PC-9 (cell line): ENCODE measurements at places on chromosomes 7 and 10. TPM values are rescaled to one million over a fixed set of nuclear protein-coding genes. Genes with fewer than 3 reads are reported as not detected.

The GPR158 gene
- 9.0 and 12.2 TPM in 2 replicates for total RNA-seq

The CNPY1 gene
- total RNA-seq = not detected in 2 replicates

The ITGA8 gene
- total RNA-seq = not detected in 2 replicates

- no peaks in the 10 kb centered on the region for H3K36me3 ChIP-seq
- H3K4me3 ChIP-seq = no peak overlapping the region
- DNase-seq = peak; percentile 56
- no peaks in the 10 kb centered on the region for H3K27me3 ChIP-seq
- peak overlapping the region; percentile 58 for H3K27ac ChIP-seq
- peaks cover 30% of the 10 kb centered on the region for H3K4me1 ChIP-seq
These were observed 116.3 kb downstream of the CYP26A1 start for GRCh38 chr10:93189944-93190343.

DNA sequence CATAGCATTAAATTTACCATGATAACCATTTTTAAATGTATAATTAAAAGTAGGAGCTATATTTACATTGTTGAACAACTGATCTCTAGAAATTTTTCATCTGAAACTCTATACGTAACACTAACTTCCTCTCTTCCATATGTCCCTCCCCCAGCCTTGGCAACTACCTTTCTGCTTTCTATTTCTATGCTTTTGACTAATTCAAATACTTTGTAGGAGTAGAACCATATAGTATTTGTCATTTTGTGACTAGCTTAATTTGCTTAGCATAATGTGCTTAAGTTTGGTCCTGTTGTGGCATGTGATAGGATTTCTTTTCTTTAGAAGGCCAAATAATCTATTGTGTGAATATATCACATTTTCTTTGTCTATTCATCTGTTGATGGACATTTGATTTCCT lies 225.3 kb upstream of the POT1 start:
- H3K36me3 ChIP-seq = no peaks in the 10 kb centered on the region
- no peaks in the 10 kb centered on the region for H3K4me1 ChIP-seq
- no peak overlapping the region for H3K27ac ChIP-seq
- no peaks in the 10 kb centered on the region for H3K27me3 ChIP-seq
- DNase-seq = no peak

The THSD7A gene
- 1.6 and 4.0 TPM in 2 replicates for total RNA-seq

DNA sequence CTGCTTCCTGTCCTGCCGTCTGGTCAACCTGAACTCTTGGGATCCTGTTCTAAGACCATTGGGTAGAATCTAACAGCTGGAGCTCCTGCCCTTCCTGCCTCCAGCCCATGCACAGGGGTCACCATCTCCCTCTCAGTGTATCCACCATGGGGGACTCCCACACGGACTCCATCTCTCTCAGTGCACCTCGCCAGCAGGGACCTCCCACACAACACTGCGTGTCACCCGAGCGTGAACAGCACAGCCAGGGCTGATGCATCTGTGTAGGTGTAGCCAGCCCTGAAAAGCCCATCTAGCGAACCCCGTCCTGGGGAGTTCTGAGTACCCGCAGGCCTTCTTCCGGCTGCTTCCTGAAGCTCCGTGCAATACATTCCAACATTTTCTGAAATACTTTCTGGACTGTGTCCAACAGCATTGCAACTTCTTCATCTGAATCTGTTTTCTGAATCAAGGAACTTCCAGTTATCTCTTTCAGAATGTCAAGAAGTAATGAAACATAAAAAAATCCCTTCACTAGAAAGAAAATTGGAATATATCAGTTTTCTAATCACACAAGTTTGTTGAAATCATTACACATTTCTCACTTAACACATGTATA lies 52.5 kb downstream of the NCAPG2 start:
- no peaks in the 10 kb centered on the region for H3K27me3 ChIP-seq
- peaks cover 22% of the 10 kb centered on the region for H3K36me3 ChIP-seq

The STRIP2 gene
- 6.4 and 9.5 TPM in 2 replicates for total RNA-seq

The ANKRD1 gene
- 3.9 and 6.7 TPM in 2 replicates for total RNA-seq

The MUC12 gene
- total RNA-seq = 1.4 and 3.8 TPM in 2 replicates

The HOXA2 gene
- total RNA-seq = 6.1 and 6.5 TPM in 2 replicates

- H3K4me1 ChIP-seq = no peaks in the 10 kb centered on the region
- DNase-seq = no peak
- H3K36me3 ChIP-seq = no peaks in the 10 kb centered on the region
- no peak overlapping the region for H3K27ac ChIP-seq
- H3K27me3 ChIP-seq = no peaks in the 10 kb centered on the region
- no peak overlapping the region for H3K4me3 ChIP-seq
These were observed 268.9 kb downstream of the ADK start for GRCh38 chr10:74419958-74420375.

The CHRM2 gene
- 0.17 TPM in 1 of 2 replicates, not detected in the other for total RNA-seq

The C10orf62 gene
- 0.45 and 0.59 TPM in 2 replicates for total RNA-seq

- peaks cover 29% of the 10 kb centered on the region for H3K36me3 ChIP-seq
- H3K27ac ChIP-seq = no peak overlapping the region
- H3K27me3 ChIP-seq = no peaks in the 10 kb centered on the region
- H3K4me3 ChIP-seq = no peak overlapping the region
- no peaks in the 10 kb centered on the region for H3K4me1 ChIP-seq
These were observed 16.5 kb downstream of the MKI67 start for GRCh38 chr10:128109707-128110106.

GRCh38 chr10:91545838-91546237 lies 87.0 kb downstream of the PPP1R3C start:
- DNase-seq = no peak
- H3K4me3 ChIP-seq = no peak overlapping the region
- H3K27me3 ChIP-seq = no peaks in the 10 kb centered on the region
- 0 out of 2 replicates have a peak, but pooled peaks cover 3% of the 10 kb centered on the region for H3K4me1 ChIP-seq
- no peaks in the 10 kb centered on the region for H3K36me3 ChIP-seq

GRCh38 chr10:34956756-34957155 lies 133.4 kb downstream of the CUL2 start:
- no peak overlapping the region for H3K4me3 ChIP-seq

DNA sequence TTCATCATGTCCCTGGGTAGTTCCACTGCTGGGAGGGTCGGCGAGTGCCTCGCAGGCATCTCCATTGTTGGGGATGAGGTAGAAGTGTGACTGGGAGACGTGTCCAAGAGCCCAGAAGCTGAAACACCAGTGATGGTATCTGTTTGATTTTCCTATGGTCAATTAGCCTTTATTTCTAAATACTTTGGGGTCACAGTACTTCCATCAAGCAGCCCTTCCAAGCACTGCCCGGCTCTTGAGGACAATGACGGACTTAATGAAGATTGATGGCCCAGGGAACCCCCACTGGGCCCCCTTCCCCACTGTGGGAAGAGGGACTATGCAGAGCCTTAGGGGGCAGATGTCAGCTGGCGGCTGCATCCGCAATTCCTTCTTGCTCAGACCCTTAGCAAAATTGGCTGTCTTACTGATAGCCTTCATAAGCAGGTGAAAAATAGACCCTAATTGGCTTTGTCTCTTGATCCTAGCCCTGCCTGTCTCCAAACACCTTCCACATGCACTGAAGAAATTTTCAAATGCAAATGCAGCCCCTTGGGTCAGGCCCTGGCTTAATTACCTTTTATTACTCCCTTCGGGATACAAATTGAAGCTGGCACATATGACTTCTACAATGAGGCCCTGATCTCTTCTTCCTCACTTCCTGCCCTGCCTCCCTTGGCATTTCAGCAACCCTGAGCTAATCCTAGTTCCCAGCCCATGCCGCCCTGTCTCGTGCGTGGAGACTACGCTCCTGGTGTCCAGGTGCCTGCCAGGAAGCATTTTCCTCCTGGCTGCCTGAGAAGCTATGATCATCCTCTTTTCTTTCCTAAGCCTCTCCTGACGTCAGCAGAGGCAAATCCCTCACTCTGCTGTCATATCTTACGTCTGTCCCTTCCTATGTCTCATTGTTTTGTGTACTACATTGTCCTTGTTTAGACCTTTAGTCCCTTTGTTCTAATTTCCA lies 124.5 kb upstream of the GDF10 start:
- H3K4me1 ChIP-seq = no peaks in the 10 kb centered on the region
- no peak overlapping the region for H3K27ac ChIP-seq
- no peak for DNase-seq
- no peaks in the 10 kb centered on the region for H3K27me3 ChIP-seq
- H3K4me3 ChIP-seq = no peak overlapping the region

- no peaks in the 10 kb centered on the region for H3K27me3 ChIP-seq
- no peaks in the 10 kb centered on the region for H3K4me1 ChIP-seq
These were observed 91.5 kb downstream of the VPS41 start for GRCh38 chr7:38817526-38817925.

GRCh38 chr7:24840563-24840962 lies 83.3 kb upstream of the GSDME start:
- no peaks in the 10 kb centered on the region for H3K27me3 ChIP-seq
- H3K36me3 ChIP-seq = peaks cover 11% of the 10 kb centered on the region
- no peak overlapping the region for H3K27ac ChIP-seq
- no peaks in the 10 kb centered on the region for H3K4me1 ChIP-seq
- DNase-seq = no peak

The TAS2R5 gene
- 1.1 and 2.1 TPM in 2 replicates for total RNA-seq

GRCh38 chr7:16755397-16755796 lies 1.8 kb downstream of the TSPAN13 start:
- peak; percentile 78 for DNase-seq
- peak overlapping the region; percentile 65 for H3K4me3 ChIP-seq
- H3K4me1 ChIP-seq = peaks cover 28% of the 10 kb centered on the region
- H3K27me3 ChIP-seq = no peaks in the 10 kb centered on the region

DNA sequence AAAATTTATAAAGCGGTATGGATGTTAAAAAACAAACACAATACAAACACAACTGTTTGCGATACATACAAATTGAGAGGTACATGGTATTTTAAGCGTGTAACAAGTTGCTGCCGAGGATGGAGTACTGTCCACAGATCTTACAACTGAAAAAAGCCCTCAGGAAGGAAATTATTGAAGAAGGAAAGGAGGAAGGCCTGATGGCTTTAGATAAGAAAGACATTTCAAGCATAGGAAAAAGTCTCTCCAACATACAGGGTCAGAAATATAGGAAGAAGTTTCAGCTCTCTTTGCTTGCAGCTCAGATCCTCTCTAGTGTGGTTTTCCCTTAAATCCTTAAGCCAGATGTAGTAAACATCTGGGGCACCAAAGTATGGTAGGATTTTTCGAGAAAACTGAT lies 25.0 kb downstream of the RBM28 start:
- no peak for DNase-seq
- peaks cover 22% of the 10 kb centered on the region for H3K36me3 ChIP-seq
- no peak overlapping the region for H3K4me3 ChIP-seq
- no peaks in the 10 kb centered on the region for H3K27me3 ChIP-seq

DNA sequence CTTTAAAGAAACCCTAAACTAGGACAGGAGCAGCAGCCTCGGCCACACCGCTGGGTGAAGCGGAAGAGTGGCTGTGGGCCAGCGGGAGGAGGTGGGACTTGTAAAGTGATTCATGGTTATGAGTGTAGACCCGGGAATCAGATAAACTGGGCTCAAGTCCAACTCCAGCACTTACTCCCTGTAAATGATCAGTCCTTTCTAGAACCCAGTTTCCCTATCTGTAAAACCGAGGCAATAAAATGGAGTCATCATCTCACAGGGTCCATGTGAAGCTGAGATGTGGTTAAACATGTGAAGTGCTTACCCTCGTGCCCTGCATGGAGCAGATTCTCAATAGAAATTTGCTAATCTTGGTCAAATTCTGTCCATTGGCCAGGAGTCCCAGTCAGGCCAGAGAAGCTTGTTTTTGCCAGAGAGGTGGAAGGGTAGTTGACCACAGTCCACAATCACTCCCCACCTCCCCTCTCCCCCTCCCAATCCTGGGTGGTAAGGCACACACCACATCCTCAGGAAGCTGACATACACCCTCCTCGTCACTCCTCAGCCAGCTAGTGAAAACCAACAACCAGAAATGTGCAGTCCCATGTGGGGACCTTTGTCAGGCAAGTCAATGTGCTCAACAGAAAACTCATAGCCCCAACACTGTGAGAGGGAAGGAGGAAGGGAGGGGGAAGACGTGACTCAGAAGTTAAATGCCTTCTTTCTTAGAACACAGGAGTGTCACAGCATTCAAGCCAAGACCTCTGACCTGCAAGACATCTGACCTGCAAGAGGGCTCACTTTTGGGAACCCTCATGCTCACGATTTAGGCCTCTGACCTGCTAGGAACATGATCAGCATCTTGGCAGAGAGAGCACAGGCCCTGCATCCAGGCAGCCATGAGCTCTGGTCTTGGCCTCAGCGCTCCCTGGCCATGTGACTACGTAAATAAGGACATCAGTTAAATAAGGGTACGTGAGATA lies 145.1 kb downstream of the PLXNA4 start:
- peaks cover 100% of the 10 kb centered on the region for H3K27me3 ChIP-seq
- H3K36me3 ChIP-seq = no peaks in the 10 kb centered on the region
- no peak overlapping the region for H3K27ac ChIP-seq
- DNase-seq = no peak
- H3K4me1 ChIP-seq = no peaks in the 10 kb centered on the region

GRCh38 chr7:31423994-31424393 lies 83.5 kb upstream of the NEUROD6 start:
- no peaks in the 10 kb centered on the region for H3K36me3 ChIP-seq
- H3K27me3 ChIP-seq = peaks cover 21% of the 10 kb centered on the region
- no peak for DNase-seq
- H3K27ac ChIP-seq = no peak overlapping the region

DNA sequence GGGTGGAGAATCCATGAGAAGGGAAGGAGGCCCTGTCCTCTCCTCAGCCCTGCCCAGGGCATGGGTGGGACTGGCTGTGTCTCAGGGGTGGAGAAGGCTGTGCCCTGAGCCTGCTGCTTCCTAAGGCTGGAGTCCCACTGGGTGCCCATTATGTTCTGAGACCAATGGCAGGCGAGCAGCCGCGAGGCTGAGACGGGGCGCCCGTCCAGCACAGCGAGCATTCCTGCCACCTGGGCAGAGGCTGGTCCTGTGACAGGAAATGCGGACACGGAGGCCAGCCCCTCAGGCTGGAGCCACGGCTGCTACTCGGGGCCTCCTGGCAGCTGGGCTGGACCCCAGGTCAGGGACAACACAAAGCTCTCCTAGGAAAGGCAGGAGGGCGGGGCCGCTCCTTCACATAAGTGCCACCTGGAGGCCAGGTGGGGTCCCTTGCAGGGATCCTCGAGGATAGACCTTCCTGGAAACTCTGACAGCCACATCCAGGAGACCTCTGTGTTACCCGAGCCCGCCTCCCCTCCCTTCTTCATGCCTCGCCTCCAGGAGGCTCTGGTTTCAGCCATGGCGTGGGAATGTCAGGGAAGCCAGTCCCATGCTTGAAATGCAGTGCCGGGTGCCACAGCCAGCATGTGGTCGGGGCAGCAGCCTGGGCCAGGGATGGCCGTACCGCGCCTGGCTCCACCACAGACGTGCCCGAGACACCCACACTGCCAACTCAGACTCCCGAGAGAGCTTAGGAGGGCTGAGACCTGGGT lies 173.9 kb downstream of the USP6NL start:
- H3K4me1 ChIP-seq = no peaks in the 10 kb centered on the region
- H3K36me3 ChIP-seq = no peaks in the 10 kb centered on the region
- no peak overlapping the region for H3K4me3 ChIP-seq
- no peak overlapping the region for H3K27ac ChIP-seq
- H3K27me3 ChIP-seq = peaks cover 53% of the 10 kb centered on the region

The PDE1C gene
- total RNA-seq = 1.7 and 2.1 TPM in 2 replicates
